ENCODE measurements at places on chromosomes 1 and 21.
A peak's percentile ranks its signal among the peaks of the same experiment; 100 is the strongest.

GRCh38 chr1:222234351-222234750 is 313.6 kb downstream of the HHIPL2 start:
- DNase-seq = no peak

GRCh38 chr1:234986750-234987414 is 141.8 kb downstream of the TOMM20 start:
- DNase-seq = no peak

DNA sequence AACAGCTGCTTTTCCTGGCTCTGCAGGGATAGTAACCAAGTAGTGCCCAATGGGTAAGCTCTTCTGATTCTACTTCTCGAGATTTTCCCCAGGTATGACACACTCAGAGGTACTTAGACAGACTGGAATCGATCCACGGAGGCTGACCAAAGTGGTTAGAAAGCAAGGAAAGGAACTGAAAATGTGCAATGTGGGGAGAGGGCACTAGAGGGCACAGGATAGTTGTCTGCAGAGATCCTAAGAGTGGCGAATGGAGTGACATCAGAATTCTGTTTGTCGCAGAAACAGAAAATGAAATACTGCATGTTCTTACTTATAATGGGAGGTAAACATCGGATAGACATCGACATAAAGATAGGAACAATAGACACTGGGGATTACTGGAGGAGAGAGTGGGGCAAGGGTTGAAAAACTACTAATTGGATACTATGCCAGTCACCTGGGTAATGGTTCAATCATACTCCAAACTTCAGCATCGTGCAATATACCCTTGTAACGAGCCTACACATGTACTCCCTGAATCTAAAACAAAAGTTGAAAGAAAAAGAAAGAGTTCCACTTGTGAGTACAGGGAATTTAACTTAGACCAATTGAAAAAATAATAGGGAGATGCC is 23.3 kb downstream of the CYP2J2 start:
- peak; percentile 33 for DNase-seq

DNA sequence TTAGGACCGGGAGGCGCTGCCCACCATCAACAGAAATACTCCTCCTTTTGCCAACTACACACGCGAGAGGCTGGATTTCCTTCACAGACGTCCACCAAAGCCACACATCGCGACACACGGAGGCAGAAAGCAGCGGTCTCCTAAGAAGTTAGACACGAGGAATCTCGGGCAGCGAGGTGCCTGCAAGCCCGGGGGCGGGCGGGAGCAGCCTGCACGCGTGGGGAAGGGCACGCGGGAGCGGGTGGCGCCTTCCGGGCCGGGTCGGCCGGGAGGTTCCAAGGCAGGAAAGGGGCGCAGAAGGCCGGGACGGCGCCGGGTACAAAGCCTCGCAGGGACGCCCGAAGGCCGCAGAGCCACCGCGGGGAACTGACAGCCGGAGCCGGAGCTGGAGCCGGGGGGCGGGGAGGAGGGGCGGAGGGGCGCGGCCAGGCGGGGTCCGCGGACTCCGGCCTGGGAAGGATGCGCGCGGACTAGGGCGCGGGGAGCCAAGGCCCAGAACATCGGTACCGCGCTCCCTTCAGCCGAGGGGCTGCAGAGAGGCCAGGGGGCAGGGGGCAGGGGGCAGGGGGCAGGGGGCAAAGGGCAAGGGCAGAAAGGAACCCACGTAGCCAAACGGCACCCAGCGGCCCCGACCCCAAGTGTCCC is 722 bp downstream of the NPHP4 start:
- peak; percentile 76 for DNase-seq

- peak; percentile 13 for DNase-seq
Measured at GRCh38 chr1:198359024-198359653, 181.3 kb downstream of the ATP6V1G3 start.

DNA sequence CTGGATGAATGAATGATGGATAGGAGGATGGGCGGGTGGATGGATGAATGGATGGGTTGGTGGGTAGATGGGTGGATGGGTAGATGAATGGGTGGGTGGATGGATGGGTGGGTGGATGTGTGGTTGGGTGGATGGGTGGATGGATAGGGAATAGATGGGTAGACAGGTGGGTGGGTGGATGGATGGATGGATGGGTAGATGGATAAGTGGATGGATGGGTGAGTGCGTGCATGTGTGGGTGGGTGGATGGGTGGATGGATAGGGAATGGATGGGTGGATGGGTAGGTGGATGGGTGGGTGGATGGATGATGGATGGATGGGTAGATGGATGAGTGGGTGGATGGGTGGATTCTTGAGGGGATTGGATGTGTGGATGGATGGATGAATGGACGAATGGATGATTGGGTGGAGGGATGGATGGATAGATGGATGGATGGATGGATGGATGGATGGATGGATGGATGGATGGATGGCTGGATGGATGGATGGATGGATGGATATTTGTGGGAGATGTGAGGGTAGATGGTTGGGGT is 68.7 kb downstream of the SDC3 start:
- DNase-seq = no peak

DNA sequence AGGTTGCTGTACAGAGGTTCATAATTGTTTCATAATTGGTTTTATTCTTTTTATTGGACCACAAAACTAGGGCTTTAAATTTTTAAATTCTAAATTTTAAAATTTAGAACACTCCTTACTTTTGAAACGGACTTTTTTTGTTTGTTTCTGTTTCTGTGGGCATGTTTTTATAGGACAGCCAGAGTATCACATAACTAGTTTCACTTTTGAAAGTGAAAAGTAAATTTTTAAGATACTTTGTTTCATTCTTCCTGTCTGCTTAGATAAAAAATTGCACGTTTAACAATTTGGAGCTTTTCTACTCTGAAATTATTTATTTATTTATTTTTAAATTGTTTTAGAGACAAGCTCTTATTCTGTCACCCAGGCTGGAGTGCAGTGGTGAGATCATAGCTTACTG is 29.7 kb downstream of the MDM4 start:
- DNase-seq = no peak

- DNase-seq = no peak
Measured at GRCh38 chr1:200968469-200969410, 54.8 kb downstream of the KIF21B start.

GRCh38 chr1:233603478-233603877 is 10.4 kb upstream of the KCNK1 start:
- DNase-seq = no peak

Measured in NCI-H1092 treated with DMSO at 0.1 percent for 48 hours (cell line).